ENCODE measurements at places on chromosomes 16 and 17.

- no peaks in the 10 kb centered on the region for H3K27me3 ChIP-seq
- no peak overlapping the region for H3K27ac ChIP-seq
- no peak for DNase-seq
- no peaks in the 10 kb centered on the region for H3K36me3 ChIP-seq
- H3K4me1 ChIP-seq, result peaks cover 20% of the 10 kb centered on the region
Measured at GRCh38 chr16:66572356-66572755, 6.1 kb downstream of the CMTM1 start.

- H3K4me1 ChIP-seq, result no peaks in the 10 kb centered on the region
- DNase-seq, result no peak
- peaks cover 11% of the 10 kb centered on the region for H3K36me3 ChIP-seq
Measured at GRCh38 chr16:57044931-57045693, 47.3 kb upstream of the CPNE2 start.

- DNase-seq, result no peak
- no peaks in the 10 kb centered on the region for H3K4me1 ChIP-seq
- H3K27me3 ChIP-seq, result no peaks in the 10 kb centered on the region
- H3K27ac ChIP-seq, result no peak overlapping the region
- H3K36me3 ChIP-seq, result no peaks in the 10 kb centered on the region
Measured at GRCh38 chr16:1206326-1206725, 18.7 kb downstream of the TPSG1 start.

DNA sequence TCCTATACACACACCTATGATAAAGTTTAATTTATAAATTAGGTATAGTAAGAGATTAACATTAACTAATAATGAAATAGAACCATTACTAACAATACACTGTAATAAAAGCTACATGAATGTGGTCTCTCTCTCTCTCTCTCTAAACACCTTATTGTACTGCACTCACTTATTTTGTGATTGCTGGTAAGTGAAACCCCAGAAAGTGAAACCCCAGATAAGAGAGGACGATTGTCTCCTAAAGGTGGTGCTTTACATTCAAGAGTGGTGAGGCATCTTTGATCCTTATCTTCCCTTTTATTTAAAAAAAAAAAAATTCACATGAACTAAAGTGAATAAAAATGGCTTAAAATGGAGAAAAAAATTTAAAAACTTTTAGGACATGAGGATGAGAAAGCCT, 80.1 kb upstream of the TRAP1 start:
- H3K27me3 ChIP-seq, result no peaks in the 10 kb centered on the region
- peaks cover 40% of the 10 kb centered on the region for H3K4me1 ChIP-seq
- H3K4me3 ChIP-seq, result no peak overlapping the region
- no peak for DNase-seq

DNA sequence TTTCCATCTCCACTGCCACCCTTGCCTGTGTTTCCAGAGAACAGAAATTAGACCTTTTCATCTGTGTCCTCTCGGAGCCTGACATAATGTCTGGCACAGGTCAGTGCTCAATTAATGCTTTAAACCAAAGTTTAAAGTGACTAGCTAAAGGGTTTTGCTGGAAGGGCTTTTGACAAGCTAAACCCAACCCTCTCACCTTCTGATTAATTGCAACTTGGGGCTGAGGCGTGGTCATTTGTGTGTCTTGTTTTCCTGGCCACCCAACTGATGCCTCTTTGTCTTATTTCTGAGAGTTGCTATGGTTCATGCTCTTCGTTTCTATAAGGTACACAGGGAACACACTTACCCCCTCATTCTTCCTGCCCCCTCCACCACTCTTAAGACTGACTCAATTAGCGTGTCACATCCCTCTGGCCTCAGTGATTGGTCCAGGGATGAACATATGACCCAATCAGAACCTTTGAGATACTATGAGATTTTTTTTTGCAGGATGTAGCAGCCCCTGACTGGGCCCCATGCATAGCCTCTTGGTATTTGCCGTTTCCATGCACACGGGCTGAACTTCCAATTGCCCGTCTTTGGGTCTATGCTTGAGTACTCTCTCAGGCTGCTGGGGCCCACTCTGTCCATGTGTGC, 15.8 kb upstream of the BRD7 start:
- no peak for DNase-seq
- no peaks in the 10 kb centered on the region for H3K4me1 ChIP-seq
- no peaks in the 10 kb centered on the region for H3K36me3 ChIP-seq
- no peak overlapping the region for H3K4me3 ChIP-seq
- no peaks in the 10 kb centered on the region for H3K27me3 ChIP-seq

DNA sequence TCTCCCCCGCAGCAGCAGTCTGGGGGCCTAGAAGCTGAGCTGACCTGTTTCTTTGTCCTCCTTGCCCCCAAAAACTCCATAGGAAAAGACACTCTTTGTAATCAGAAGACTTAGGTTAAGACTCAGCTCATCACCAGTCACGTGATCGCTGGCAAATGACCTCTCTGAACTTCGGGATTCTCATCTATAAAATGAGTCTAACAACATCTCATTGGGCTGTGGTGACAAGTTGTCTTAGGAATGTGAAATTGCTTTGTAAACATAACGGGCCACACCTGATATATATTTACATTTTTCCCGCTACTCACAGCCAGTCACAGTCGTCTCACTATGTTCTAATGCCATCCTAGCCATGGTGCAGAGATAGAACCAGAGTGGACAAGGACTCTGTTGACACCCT, 86.0 kb upstream of the LHX1 start:
- no peaks in the 10 kb centered on the region for H3K36me3 ChIP-seq
- H3K27ac ChIP-seq, result no peak overlapping the region
- DNase-seq, result no peak
- no peaks in the 10 kb centered on the region for H3K4me1 ChIP-seq
